ENCODE measurements at places on chromosomes 1 and 21.

DNA sequence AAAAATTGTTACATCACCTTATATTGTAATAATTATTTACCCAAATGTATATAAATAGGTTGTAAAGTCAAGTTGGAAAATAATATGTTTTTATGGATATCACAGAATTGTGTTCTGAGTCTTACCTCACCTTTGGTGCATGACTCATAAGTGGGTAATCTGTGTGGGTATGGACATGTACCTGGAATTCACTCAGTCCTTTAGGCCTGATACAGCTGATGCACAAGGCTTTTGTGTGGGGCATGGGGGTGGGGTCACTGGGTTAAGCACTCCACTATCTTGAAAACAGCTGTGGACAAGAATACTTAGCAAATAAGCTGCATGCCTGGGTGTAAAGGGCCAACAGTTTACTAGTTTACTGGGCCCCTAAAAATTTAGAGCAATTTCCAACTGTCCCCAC is 34.4 kb downstream of the INKA2 start:
- DNase-seq = no peak

GRCh38 chr1:202107801-202108731 is 14.7 kb upstream of the GPR37L1 start:
- no peak for DNase-seq

DNA sequence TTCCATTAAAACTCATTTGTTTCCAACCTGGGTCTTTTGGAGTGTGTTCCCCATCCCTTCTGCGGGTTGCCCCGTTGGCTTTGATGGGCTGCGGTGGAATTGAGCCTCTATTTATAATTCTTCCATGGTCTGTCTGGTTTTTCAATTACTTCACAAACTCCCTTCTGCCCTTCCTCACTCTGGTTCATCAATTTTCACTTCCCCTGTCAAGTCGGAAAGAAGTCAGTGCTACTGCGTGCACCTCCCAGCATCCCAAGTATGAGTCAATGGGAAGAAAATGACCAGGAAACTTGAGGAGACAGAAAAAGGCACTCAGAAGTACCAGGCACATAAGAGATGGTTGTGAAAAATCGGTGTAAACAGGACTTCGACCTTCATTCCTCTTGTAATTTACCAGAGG is 126.2 kb downstream of the KAZN start:
- DNase-seq = no peak

- DNase-seq = no peak
These were observed 28.1 kb downstream of the EPHA2 start for GRCh38 chr1:16127676-16128337.

DNA sequence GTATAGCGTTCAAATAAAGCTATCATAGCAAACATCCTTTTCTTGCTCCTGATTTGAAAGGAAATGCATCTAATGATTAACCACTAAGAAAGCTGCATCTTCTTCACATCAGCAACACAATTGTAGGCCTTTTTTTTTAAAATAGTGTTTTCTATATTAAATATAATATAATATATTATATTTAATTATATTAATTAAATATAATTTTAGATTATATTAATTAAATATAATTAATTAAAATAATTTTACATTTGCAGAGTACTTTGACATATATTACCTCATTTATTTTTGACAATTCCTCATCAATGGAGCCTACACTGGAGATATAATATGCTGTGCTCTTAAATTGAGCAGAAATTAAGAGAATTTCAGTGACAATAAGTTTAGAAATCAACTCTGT is 193.0 kb downstream of the GPR52 start:
- DNase-seq = no peak

GRCh38 chr1:23923592-23924499 is 10.7 kb upstream of the CNR2 start:
- no peak for DNase-seq

- no peak for DNase-seq
These were observed 156.7 kb downstream of the NR5A2 start for GRCh38 chr1:200184196-200184595.

DNA sequence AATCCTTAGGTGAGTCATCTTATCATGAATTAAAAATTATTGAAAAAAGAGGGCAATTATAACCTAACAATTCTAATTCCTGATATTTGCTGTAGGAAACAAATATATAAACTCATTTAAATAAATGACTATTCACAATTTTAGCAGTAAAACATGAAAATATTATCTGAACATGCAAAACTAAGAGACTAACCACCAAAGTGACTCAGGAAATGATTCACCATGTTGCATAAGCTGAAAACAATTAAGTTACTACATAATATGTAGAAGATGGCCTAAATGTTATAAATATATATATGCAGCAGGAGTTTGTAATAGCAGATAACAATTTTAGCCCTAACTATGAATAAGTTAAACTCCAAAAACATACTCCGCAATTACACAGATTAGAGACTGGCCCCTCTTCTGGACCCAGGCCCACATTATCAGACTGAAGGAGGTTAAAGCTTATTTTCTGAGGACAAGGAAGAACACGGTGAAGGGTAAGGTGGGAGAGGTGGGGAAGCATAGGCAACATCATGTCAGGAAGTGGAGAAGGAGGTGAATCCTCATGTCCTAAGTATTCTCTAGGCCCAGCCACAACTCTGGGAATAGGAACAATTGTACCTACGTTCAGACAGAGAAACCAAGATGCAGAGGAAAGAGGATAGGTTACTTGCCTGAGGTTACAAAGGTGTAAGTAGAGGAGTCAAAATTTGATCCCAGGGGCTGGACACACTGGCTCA is 15.6 kb upstream of the AIM2 start:
- DNase-seq = no peak

DNA sequence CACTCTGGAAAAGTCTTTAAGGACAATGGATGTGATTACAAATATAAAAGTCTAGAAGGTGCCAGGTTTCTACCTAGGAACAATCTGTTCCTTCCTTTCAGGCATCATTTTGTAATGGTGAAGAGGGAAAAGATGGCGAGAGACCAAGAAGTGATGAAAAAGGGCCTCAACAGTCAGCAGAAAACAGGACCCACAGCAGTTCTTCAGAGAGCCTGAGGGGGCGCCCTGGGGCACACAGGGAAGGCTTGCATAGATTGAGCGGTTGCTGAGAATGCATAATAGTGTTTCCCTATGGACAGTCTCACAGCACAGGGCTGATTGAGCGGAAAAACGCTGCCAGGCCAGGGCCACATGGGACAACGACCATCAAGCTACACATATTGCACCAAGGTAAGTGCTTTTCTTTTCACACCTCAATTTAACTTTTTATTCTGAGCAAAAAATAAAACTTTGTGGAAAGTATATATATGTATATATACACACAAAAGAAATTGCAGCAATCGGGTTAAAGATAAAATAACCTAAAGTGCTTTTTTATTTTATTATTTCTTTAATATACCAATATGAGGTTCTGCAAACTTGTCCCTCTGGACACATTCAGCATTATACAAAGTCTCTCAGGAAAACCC is 3.1 kb upstream of the YRDC start:
- no peak for DNase-seq

DNA sequence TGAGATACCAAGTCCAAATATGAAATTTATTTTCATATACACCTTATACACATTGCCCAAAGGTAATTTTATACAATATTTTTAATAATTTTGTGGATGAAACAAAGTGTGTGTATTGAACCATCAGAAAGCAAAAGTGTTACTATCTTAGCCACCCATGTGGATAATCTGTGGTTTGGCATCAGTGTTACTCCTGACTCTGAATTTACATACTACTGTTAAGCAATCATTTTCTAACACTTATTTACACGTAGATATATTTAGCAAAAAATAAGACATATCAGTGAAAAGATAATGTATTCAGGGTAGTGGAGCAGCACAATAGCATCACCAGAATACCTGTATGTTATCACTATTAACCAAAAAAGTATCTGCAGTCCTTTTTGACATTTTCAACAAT is 23.8 kb downstream of the DENND2D start:
- no peak for DNase-seq

DNA sequence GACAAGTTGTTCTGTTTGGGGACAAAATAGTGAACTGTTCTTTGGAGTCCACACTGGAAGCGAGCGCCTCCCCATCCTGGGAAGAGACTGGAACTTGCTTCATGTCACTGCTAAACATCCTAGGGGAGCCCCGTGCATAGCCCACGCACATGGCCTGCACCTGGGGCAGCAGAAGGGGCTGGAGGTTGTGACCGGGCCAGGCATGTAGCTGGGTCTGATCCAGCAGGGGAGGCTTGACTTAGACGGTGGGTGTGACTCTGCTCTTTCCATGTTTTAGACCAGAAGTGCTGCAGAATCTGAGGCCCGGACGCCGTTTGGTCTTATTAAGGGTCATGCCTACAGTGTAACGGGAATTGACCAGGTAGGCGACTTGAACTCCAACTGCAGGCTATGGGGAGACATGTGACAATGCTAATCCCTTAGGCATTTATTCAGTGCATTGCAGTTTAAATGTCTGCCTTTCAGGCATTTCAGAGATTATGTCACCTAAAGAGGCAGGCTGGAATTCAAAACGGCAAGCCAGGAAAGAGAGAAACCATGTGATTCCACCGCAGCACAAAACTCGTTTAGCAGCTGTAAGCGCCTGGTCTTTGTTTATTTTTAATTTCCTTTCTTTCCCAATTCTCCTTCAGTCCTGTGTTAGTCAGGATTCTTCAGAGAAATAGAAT is 21.8 kb downstream of the CAPN9 start:
- no peak for DNase-seq

DNA sequence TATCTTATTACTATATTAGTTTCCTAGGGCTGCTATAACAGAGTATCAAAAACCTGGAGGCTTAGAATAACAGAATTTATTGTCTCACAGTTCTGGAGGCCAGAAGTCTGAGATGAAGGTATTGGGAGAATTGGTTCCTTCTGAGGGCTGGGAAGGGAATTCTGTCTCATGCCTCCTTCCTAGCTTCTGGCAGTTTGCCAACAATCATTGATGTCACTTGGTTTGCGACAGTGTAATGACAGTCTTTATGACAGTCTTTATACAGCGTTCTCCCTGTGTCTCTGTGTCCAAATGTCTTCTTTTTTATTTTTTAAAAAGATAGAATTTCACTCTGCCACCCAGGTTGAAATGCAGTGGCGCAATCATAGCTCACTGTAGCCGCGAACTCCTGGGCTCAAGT is 15.8 kb upstream of the CENPF start:
- no peak for DNase-seq
